ENCODE measurements at places on chromosomes 6 and 20. TPM values are rescaled to one million over a fixed set of nuclear protein-coding genes. Genes with fewer than 3 reads are reported as not detected.

The RCAN2 gene
- total RNA-seq = 11.7 TPM

DNA sequence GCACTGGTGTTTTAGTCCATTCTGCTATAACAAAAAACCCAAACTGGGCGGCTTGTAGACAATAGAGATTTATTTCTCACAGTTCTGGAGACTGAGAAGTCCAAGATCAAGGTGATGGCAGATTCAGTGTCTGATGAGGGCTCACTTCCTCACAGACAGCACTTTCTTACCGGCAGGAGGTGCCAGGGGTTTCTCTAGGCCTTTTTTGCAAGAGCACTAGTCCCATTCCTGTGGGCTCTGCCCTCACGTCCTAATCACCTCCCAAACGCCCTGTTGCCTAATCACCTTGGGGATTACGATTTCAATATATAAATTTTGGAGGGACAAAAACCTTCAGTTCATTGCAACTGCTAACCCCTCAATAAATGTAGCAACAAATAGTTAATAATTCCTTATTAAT is 140.0 kb upstream of the SGK1 start:
- no peaks in the 10 kb centered on the region for H3K27me3 ChIP-seq
- no peak for DNase-seq
- H3K27ac ChIP-seq = no peak overlapping the region
- no peaks in the 10 kb centered on the region for H3K36me3 ChIP-seq
- H3K4me3 ChIP-seq = no peak overlapping the region

- no peak overlapping the region for H3K4me3 ChIP-seq
- no peaks in the 10 kb centered on the region for H3K4me1 ChIP-seq
- H3K27me3 ChIP-seq = no peaks in the 10 kb centered on the region
- no peak for DNase-seq
- no peak overlapping the region for H3K27ac ChIP-seq
Measured at GRCh38 chr6:69232496-69232895, 564.3 kb downstream of the LMBRD1 start.

DNA sequence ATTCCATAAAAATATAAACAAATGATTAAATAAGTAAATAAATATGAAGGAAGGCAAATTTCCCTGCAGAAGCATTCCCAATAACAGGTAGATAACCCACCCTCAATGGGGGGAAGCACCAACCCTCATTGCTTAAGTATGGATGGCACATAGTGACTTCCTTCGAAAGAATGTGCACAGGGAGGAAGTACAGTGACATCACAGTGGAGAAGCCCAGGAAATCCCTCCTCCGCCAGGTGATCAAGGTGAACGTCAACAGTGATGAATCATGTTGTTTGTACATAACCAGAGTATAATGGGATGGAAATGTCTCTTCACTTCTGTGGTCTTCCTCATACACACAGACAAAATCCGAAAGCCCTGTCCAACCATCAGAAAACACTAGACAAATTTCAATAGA is 267.9 kb downstream of the THBS2 start:
- no peak overlapping the region for H3K4me3 ChIP-seq
- H3K27me3 ChIP-seq = no peaks in the 10 kb centered on the region
- no peak for DNase-seq
- no peaks in the 10 kb centered on the region for H3K4me1 ChIP-seq
- H3K27ac ChIP-seq = no peak overlapping the region

DNA sequence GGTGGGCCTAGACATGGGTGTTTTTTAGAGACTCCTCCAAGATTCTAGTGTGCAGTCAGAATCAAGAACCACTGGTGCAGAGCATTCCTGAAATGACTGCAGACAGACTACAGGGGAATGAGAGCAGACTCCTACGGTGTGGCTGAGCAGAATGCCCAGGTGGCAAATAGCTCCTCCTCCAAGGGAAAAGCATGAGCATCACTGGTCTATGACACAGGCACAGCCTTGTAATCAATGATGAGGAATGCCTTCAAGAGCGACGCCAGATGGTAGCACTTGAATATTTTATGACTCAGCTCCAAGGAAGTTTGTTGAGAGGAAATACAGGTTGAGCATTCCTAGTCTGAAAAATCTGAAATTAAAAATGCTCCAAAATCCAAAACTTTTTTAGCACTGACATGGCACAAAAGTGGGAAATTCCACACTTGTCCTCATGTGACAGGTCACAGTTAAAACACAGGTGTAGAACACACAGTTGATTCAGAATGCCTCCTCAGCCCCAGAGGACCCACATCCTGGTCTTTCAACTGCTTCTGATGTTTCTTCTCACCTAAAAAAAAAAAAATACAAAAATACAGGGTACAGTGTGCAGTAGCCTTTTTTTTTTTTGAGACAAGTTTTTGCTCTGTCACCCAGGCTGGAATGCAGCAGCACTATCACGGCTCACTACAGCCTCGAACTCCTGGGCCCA is 10.6 kb upstream of the FAM8A1 start:
- H3K36me3 ChIP-seq = no peaks in the 10 kb centered on the region
- H3K27ac ChIP-seq = no peak overlapping the region
- no peaks in the 10 kb centered on the region for H3K27me3 ChIP-seq
- no peaks in the 10 kb centered on the region for H3K4me1 ChIP-seq
- DNase-seq = no peak

- H3K4me3 ChIP-seq = no peak overlapping the region
- H3K27me3 ChIP-seq = no peaks in the 10 kb centered on the region
- H3K4me1 ChIP-seq = no peaks in the 10 kb centered on the region
- no peak for DNase-seq
- no peak overlapping the region for H3K27ac ChIP-seq
Measured at GRCh38 chr6:161415302-161415855, 141.5 kb upstream of the AGPAT4 start.
